ENCODE measurements at places on chromosomes 4 and X.

- DNase-seq, result no peak
These were observed 22.2 kb downstream of the CYBB start for GRCh38 chrX:37802028-37802427.

GRCh38 chrX:136658151-136658550 lies 10.2 kb downstream of the CD40LG start:
- DNase-seq, result no peak

DNA sequence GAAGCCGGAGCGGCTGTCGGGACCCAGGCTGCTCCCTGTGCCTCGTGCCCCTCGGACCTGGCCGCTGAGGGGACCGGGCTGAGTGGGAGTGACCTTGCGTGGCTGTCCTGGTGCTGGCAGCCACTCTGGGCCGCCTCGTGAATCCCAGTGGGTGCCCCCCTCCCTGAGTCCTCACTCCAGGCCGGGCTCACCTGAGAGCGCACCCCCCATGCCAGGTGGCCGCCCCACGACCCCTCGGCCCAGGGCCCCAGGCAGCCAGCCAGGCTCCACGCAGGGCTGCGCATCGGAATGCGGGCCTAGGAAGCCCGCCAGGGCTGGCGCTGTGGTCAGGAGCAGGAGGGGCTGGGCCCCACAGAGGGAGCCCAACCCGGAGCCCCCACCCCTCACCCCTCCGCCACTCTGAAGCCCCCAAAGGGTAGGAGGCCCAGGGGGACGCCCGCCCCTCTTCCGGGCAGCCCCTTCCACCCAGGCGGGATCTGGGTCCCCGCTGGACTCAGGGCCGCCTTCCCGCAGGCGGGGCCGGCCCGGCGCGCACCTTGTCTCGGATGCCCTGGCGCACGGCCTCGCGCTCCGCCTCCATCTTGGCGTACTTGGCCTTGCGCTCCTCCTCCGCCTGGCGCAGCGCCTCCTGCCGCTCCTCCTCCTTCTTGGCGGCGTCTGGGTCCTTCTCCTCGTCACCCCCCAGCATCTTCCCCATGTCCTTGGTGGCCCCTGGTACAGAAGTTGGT lies 33.9 kb downstream of the CPLX1 start:
- peak; percentile 73 for DNase-seq

- no peak for DNase-seq
These were observed 53.9 kb downstream of the FGFBP1 start for GRCh38 chr4:15884666-15885065.

- no peak for DNase-seq
These were observed 358.9 kb downstream of the FBXO8 start for GRCh38 chr4:173924561-173924960.

GRCh38 chrX:38578167-38578566 lies 16.8 kb downstream of the TSPAN7 start:
- no peak for DNase-seq

- no peak for DNase-seq
These were observed 534.7 kb downstream of the KCNIP4 start for GRCh38 chr4:21413807-21414370.

DNA sequence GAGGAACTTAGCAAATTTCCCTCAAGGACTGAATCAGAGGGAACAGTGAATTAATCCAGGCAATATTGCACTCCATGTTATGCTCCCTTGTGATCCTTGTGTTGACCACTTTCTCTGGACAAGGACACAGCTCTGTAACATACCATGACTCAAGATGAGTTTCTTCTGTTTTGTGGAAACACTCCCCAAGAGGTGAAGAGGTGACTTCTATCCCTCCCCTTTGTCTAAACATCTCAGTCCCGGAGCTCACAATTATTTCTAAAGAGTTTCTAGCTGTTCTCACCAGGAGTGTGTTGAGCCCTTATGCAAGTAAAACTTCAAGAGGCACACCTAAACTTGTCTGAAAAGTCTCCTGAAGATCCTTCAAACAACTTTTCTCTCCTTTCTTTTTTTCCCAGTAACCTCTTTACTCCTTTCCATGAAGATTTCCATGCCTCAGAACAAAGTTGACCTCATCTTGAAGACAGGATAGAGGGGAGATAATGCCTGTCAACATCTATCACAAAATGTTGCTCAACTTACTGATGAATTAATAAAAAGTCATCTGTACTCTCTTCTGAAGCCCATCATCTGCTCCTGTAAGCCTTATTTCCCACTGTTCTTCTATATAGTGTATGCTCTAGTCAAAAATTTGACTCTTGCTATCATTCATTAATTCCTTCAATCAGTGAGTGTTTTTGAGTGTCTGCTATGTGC lies 429.1 kb downstream of the SPRY1 start:
- DNase-seq, result no peak

Data from Karpas-422 (cell line).